ENCODE measurements at places on chromosomes 1 and 21.

GRCh38 chr1:25074351-25075227, 144.5 kb upstream of the RUNX3 start:
- DNase-seq, result no peak

- no peak for DNase-seq
These were observed 247.7 kb downstream of the CAMTA1 start for GRCh38 chr1:7032992-7033391.

- no peak for DNase-seq
These were observed 35.1 kb downstream of the FRRS1 start for GRCh38 chr1:99731384-99731783.

GRCh38 chr1:226723657-226724532, 15.2 kb downstream of the ITPKB start:
- no peak for DNase-seq

GRCh38 chr1:211236633-211237320, 22.4 kb upstream of the RCOR3 start:
- DNase-seq, result no peak

- DNase-seq, result no peak
These were observed 1943.0 kb downstream of the MRPL39 start for GRCh38 chr21:23664193-23664694.

- no peak for DNase-seq
These were observed 480 bp downstream of the DPYD start for GRCh38 chr1:97920276-97920831.

DNA sequence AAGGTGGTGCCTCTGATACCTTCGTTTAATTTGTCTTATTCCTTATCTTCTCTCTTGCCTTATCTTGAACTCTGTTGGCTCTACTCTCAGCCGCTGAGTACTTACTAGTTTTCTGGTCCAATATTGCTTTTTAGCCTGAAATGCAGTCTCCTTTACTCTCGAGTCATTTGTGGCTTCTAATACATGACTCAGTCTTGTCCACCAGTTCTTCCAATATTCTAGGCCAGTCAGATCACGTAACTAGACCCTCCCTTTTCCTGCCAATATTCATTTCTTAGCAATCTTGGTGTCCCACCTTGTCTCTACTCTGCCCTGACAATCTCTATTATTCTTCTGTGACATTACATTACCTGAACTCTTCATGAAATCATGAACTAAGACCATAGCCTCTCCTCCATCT, 555.8 kb downstream of the DPYD start:
- no peak for DNase-seq

DNA sequence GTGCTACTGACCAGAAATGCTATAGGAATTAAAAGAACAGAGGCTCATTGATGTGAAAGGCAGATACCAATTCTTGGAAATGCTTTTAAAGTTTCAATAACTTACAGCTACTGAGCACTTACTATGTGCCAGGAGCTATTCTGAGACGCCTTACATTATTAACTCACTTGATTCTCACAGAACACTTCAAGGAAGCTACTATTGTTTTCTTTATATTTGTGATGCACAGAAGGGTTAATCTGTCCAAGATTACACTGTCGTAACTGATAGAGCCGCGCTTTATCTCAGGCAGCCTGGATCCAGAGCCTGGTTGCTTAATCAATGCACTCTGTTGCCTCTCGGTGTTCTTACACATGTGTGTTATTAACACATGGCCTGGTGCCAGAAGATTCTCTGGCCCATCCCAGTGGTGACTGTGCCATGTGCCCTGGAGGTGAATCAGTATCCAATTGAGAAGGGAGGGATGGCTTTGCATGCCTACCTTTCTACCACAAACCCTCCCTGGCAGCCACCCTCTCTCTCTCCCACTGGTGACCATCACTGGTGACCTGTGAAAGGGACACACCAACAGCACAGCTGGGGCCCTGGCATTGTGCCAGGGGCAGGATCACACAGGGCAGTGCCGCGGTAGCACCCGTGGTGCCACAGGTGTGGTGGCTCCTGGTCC, 8.8 kb downstream of the FMO1 start:
- DNase-seq, result no peak

DNA sequence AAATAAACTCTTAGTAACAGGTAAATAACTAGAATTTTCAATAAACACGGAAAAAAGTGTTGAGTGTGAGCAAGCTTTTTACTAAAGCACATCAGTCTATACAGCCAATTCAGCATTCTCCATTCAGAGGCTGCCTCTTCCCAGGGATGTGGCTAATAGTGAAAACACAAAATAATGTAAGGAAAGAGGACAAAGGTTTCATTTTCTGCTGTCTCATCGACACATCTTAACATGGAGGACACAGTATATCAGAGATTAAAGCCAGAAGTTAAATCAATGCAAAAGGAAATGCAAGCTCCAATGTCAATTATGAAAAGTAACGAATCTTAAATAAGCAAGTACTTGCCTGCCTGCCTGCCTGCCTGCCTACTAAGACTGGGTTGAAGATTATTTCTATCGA, 43.2 kb downstream of the LUZP1 start:
- no peak for DNase-seq

DNA sequence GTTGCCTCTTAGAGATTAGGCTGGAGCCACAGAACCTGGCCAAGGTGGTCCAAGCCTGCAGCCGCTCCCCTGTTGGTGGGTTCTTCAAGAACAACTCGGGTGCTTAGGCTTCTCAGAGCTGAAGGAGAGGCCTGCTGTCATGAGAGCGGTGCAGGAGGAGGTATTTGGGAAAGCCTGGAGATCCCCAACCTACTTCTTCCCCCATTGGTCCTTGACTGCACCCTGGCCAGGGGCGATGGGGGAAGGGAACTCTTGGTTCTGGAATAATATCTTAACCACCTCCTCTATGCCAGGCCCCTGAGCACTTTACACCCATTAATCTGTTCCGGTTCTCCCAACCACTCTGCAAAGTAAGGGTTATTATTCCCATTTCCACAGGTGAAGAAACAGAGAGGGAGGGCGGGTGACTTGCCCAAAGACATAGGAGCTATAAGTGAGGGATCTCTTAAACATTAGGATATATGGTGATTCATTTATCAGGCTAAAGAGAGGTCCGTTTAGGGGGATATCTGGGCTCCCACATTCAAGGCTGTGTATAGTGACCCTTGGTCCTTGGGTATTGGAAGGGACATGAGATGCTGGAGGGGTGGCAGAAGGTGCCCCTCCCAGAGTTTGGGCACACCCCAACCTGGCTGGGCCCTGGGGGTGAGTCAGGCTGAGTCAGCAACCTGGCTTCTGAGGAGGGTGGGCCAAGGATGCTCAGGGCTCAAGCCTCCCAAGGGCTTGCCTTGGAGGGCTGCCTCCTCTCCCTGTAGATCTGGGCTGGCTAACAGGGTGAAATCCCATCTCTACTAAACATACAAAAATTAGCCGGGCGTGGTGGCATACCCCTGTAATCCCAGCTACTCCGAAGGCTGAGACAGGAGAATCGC, 5.2 kb downstream of the TRNP1 start:
- no peak for DNase-seq

DNA sequence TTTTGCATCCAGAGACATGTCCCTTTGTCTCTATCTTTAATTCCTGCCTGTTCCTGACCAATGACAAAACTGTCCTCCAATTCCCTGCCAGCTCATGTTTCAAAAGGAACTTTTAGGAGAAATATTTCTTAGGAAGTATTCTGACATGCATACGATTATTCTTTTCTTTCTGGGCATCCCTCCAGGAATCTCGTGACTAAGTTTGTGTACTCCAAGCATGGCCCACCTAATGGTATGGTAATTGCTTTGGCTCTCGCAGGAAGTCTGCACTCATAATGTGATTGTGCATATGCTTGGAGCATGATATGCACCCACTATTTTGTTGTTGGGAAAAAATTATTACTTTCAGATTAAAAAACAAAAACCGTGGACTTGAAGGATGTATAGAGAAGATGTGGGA, 256.4 kb downstream of the PRDM2 start:
- DNase-seq, result no peak

GRCh38 chr1:197659171-197659570, 116.1 kb downstream of the DENND1B start:
- no peak for DNase-seq

DNA sequence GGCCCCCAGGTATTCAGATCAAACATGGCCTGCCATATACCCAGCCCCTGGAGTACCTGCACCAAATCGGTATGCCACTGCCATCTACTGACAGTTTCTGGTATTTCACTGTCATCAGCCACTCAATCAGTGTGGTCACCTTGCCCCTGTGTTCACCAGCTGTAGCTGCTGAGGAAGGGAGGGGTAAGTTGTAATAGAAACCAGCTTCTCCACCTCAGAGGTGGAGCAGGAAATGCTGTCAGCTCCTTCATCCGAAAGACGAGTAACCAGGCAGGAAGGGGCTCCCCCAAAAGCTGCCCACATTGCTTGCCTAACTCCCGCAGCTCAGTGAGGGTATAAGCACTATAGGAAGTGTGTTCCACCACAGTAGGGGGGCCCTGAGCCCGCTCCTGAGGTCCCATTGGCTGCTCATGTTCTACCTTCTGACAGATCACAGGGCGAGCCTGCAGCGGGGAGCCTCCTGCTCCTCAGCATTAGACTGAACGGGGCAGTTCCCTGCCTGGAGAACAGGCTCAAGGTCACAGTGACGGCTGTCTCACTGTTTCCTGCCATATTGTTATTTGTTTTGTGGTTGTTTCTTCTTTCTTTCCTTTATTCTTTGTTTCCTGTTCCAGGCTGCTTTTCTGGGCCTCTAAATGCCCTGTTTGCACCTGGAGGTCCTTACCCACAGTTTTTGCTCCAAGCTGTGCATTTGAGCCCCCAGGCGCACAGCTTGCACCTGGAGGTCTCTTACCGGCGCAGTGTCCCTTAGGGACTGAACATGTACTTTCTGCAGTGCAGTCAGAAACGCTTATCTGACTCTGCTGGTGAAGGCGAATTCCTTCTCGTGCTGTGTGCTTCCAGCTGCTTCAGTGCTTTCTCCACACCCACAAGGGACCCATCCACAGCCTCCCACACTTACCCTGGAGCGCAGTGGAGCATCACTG, 1638.3 kb downstream of the MRPL39 start:
- no peak for DNase-seq

GRCh38 chr1:47031059-47031458, 7.6 kb downstream of the CYP4X1 start:
- peak; percentile 70 for DNase-seq

DNA sequence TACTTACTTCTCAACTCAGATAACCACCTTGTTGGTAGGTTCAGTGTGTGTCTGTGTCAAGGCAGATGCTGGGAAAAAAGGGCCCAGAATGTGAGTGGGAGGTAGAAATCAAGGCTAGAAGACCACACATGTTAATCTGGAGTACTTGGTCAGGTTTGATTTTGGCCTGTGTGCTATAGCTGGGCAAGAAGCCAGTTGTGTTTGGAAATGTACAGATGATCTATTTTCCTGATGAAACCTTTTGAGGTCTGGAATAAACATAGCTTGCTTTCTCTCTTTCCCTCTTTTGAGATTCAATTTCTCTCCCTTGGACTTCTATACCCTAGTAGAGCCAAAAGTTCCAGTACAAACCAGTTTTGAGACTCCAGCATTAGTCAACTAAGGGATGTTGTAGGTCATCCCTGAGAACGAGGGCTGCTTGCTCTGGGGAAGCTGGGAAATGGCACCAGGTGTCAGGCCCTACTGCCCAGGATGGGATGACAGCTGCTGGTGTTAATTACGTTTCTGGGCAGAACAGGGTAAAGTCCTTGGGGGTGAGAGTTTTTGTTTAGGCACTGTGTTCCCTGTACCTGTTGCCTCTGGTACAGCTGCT, 15.8 kb downstream of the MAPKAPK2 start:
- no peak for DNase-seq

GRCh38 chr1:12011998-12012397, 7.3 kb upstream of the MIIP start:
- DNase-seq, result no peak

DNA sequence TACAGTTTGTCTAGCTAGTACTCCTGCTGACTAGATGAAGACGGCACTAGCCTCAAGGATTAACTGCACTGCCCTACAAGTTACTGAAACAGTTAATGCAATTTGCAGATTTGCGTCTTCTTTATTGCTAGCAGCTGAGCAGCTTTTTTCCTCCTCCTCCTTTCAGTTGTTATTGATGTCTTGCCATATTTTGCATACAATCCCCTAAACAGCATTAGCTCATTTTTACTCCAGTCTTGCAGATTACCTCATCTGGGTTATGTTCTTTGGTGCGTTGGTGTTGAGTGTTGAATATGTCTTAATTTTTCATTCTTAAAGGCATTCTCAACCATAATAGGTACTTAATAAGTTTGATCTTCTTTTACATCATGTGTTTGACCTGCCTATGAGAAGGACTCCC, 363.4 kb upstream of the LYPLAL1 start:
- no peak for DNase-seq

GRCh38 chr21:41778930-41779600, 12.2 kb upstream of the RIPK4 start:
- no peak for DNase-seq

DNA sequence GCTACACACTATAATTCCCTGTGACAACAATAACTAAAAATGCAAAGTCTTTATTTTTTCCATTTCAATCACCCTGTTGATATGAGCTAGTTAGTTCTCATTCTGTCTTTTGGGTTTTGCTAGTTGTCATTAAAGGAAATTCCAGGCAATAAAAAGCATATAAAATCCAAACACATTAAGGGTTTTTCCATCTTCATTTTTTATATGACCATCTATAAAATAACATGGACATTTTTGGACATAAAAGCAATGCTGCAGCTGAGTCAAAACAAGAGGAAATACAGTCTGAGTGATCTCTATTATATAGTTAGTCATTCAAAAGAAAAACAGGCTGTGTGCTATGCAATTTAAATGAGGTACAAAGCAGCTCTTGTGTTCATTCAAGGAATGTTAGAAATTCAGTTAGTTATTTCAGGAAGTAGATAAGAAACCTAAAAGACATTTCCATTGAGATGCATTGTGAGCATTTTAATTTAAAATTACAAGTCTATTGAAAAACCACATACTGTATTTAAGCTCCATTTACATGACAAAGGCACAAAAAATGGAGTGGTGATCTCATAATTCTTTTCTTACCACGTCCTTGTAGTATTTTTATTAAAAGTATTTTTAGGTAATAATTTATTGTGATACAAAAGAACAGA, 67.3 kb upstream of the BCL10 start:
- no peak for DNase-seq

DNA sequence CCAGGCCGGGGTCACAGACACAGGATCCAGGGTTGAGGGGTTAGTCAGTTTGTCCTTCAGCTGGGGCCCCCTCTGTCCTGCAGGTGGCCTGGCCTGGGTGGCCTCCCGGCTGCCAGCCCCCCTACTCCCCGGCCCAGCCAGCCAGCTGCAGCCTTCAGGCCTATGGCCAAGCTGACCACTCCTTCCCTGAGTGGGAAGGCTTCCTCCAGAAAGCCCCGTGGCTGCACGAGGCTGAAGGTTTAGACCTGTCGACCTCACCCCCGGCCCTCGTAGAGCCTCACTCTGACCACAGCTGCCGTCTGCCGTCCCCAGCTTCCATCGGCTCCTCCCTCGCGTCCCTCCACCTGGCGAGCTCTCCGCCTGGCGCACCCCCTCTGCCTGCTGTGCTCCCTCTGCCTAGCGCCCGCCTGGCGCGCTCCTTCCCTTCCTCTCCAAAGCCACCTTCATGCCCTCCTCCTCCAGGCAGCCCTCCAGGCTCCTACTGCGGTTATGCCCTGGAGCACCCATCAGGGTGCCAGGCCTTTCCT, 9.6 kb downstream of the TTLL10 start:
- no peak for DNase-seq

All from tibial artery (tissue), 4 donors.